Stomach (tissue), 19 donors: ENCODE measurements at places on chromosomes 3 and 15. TPM values are rescaled to one million over a fixed set of nuclear protein-coding genes. Genes with fewer than 3 reads are reported as not detected.

Gene ARL14
- 61.5 TPM for total RNA-seq

Gene NMNAT3
- total RNA-seq, result 24.9 TPM

DNA sequence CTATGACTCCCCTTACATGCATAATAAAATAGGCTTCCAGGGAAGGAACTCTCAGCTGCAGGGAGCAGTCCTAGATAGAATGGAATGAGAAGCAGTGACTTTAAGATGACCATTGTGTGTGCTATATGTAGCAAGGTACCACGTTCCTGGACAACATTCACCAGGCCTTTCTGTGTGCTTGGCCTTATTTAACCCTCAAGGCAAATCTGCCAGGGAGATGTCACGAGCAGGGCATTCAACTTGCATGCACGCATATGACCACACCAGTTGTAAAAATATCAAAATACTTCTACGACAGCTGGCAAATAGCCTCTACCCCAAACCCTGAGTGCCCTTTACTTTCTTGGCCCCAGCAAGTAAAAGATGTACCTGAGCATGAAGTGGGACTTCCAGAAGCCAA is 197.3 kb upstream of the ST8SIA2 start:
- no peak for DNase-seq

Gene TNFAIP8L3
- 5.0 TPM for total RNA-seq

Gene MNS1
- total RNA-seq, result 0.72 TPM

Gene TMEM212
- not detected for total RNA-seq

DNA sequence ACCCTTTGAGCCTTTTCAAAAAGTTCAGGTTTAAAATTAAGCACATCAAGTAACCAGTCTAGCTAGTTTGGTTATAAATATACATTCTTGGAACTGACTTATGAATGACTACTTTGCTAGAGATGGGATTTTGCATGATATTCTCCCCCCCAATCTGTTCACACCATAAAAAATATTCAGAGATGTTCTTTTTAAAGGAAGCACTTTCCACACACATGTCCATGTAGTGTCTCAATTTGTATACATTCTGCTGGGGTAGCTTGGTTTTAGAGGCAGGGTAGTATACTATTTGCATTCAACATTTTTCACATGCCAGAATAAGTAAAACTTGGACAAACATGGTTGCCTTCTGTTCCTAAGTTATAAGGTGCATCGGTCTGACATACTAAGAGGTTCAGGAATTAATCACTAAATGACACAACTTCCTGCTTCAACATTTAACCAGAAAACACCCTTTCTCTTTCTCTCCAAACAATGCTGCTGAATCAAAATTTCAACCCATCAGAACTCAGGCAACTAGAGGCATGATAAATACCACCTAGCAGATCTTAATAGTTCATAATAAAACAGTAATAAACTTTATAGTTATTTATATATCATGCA is 57.0 kb downstream of the SUMF1 start:
- DNase-seq, result no peak

DNA sequence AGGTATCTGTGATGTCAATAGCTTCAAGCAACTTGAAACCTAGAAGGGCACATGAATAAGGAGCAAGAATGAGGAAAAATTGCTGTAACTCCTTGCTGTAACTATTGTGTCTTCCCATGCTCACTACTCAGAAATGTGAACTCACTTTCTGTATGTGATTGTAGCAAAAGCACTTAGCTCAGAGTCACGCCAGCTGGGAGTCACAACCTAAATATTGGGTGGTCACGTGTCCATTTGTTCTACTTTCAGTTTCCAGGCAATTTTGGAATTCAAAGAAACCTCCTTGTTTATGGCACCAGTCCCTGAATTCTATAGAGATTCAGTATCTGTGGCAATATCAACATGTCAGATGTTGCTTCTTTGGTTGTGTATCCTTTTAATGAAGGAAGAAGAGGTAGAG is 241.6 kb upstream of the AZI2 start:
- peak; percentile 37 for DNase-seq
